ENCODE measurements at places on chromosomes 12 and 14.

DNA sequence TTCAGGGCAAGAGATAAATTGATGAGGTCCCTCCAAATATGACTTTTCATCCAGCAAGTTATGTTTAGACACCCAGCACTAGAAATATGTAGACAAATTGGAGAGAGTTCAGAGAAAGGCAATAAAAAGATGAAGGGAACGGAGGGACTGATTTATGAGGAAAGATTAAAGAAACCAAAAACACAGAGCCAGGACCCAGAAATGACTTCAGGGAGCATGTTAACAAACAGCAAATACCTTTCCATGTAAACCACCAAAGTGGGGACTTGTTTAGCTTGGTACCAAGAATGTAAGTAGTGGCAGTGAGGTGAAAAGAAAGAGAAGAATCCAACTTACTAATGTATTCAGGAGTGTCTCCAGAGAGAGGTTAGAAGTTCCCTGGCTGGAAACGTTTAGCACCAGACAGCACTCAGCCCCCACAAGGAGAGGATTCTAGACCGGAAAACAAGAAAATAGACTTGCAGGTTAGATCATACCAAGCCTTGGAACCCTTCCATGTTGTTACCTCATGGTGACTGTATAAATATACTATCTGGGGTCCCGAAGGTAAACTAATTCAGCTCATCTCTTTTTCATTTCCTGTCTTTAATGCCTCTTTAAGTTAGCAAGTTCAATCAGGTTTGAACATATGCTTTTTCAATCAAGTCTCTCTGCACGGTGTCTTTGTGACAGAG lies 79.2 kb downstream of the TBC1D30 start:
- no peak for DNase-seq

- no peak for DNase-seq
Measured at GRCh38 chr12:12008931-12009611, 61.7 kb upstream of the BCL2L14 start.

DNA sequence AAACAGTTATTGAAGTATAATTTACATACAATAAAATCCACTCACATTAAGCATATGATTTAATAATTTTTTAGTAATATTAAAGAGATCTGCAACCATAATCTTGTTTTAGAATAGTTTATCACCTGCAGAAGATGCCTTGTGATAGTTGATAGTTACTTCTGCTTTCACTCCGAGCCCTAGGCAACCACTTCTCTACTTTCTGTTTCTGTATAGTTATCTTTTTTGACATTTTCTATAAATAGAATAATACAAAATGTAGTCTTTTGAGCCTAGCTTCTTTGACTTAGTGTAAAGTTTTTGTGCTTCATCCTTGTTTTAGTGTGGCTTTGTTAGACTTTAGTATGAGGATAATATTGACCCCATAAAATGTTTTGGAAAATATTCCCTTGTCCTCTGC lies 111.0 kb downstream of the MNAT1 start:
- no peak for DNase-seq

- DNase-seq = no peak
Measured at GRCh38 chr14:83355609-83356008, 1822.0 kb upstream of the SEL1L start.

DNA sequence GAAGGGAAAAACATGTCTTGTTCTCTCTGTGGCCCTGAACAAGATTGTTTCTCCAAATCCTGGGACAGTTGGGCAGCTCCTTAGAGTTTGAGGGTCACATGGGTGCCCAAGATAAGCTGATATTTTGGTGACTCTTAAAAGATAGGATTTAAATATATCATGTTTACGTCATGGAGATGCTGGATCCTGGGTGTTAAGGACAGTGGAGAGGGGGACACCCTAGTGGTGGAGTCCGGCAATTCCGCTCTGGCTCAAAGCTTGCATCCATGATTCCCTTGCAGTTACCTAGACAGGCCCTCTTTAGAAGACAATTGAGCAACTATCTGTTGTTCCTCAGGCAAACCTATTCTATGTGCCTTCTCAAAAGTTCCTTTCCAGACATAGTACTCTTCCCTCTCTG lies 101.8 kb downstream of the CMKLR1 start:
- DNase-seq = no peak

GRCh38 chr12:121009741-121010140 lies 6.5 kb downstream of the C12orf43 start:
- DNase-seq = no peak

All from smooth muscle cell of the brain vasculature (primary cell).